Common myeloid progenitor, CD34-positive (primary cell): ENCODE measurements at places on chromosomes 1 and 21.

GRCh38 chr1:212967801-212968200, 17.5 kb downstream of the VASH2 start:
- peak; percentile 54 for DNase-seq

GRCh38 chr1:209319057-209319432, 264.5 kb upstream of the CAMK1G start:
- DNase-seq, result no peak

DNA sequence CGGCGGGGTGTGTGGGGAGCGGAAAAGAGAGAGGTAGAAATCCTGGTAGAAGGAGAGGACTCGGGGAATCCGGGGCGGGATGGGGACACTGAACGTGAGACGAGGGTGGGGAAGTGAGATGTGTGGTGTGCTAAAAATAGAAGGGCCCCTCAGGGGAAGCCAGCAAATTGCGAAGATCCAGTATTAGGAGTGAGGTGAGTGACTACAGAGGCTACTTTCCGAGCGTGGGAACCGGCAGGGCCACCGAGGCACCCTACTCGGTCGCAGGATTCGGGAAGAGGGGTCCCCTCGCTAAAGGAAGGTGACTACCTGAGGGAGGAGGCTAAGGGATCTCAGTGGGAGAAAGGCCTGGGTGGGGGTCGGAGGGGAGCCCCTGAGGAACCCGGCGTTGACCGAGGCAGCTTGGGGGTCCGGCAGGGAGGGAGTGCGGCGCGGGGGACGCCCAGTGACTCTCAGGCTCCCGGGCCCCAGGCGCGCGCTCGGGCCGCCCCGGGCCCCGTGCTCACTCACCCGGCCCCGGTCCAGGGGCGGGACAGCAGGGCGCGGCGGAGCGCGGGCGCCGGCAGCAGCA, 318 bp downstream of the ALDH4A1 start:
- DNase-seq, result no peak

GRCh38 chr1:79819140-79819539, 812.6 kb upstream of the ADGRL4 start:
- no peak for DNase-seq

GRCh38 chr1:60620087-60620486, 462.3 kb upstream of the NFIA start:
- DNase-seq, result no peak

GRCh38 chr21:16573578-16573977, 843.8 kb downstream of the USP25 start:
- DNase-seq, result no peak
